ENCODE measurements at places on chromosomes 2 and 18. TPM values are rescaled to one million over a fixed set of nuclear protein-coding genes. Genes with fewer than 3 reads are reported as not detected.

The REG3A gene
- total RNA-seq, result not detected

The LDAH gene
- 17.3 TPM for total RNA-seq

The KIF5C gene
- 123 TPM for total RNA-seq

The NCKAP5 gene
- 2.0 TPM for total RNA-seq

The TEKT4 gene
- total RNA-seq, result 1.6 TPM

The MYOM1 gene
- 6.1 TPM for total RNA-seq

The ASTL gene
- 0.57 TPM for total RNA-seq

The ITGA4 gene
- 6.4 TPM for total RNA-seq

The CELF4 gene
- 7.8 TPM for total RNA-seq

The NT5DC4 gene
- not detected for total RNA-seq

The EFEMP1 gene
- 46.3 TPM for total RNA-seq

The LOXL3 gene
- total RNA-seq, result 1.3 TPM

The TNFAIP6 gene
- not detected for total RNA-seq

The ECEL1 gene
- total RNA-seq, result 0.82 TPM

The ALPI gene
- total RNA-seq, result not detected
